ENCODE measurements at places on chromosomes 3 and 15. TPM values are rescaled to one million over a fixed set of nuclear protein-coding genes. Genes with fewer than 3 reads are reported as not detected.

GRCh38 chr15:91289324-91289723, 189.3 kb downstream of the SV2B start:
- H3K4me3 ChIP-seq, result no peak overlapping the region
- H3K27ac ChIP-seq, result no peak overlapping the region
- no peaks in the 10 kb centered on the region for H3K27me3 ChIP-seq
- DNase-seq, result no peak
- no peaks in the 10 kb centered on the region for H3K4me1 ChIP-seq

DNA sequence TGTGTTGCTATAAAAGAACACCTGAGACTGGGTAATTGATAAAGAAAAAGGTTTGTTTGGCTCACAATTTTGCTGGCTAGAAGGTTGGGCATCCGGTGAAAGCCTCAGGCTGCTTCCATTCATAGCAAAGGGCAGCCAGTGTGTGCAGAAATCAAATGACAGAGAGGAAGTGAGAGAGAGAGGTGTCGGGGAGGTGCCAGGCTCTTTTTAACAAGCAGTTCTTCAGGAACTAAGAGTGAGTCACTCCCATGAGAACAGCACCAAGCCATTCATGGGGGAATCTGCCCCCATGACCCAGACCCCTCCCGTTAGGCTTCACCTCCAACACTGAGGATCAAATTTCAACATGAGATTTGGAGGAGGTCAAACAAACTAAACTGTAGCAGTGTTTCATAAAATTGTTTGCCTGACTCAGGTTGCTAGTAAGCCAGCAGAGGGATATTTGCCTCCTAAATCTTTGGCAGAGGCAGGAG, 4.5 kb upstream of the PARP15 start:
- H3K27ac ChIP-seq, result no peak overlapping the region
- no peak for DNase-seq
- no peaks in the 10 kb centered on the region for H3K4me1 ChIP-seq
- H3K4me3 ChIP-seq, result no peak overlapping the region
- no peaks in the 10 kb centered on the region for H3K27me3 ChIP-seq

DNA sequence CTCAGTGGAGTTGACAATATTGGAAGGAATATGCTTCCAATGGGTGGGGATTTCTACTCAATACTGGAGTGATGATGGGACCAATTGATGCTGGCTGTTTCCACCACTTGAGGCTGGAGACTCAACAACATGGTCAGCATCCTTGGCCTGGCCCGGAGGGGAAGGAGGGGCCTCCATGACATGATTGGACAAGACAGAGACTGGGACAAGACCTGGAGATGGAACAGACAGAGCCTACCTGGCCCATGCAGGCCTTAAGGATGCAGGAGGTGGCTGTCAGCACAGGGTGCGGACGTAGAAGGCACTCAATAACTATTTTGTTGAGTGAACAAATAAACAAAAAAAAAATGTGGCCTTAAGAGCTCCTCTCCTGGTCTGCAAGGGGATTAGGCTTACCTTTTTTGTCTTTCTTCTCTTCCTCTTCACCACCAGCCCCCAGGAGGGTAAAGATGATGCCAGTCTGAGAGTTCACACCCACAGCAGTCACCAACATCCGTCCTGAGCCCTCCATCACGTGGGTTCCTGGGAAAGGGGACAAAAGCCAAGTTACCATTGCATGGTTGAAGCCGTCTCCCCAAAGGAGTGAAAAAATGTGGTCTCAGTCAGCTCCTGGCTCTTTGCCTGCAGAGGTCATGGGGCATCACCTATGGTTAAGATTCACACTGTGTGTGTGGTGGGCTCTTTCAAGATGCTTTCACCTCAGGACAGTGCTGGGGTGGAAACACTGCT, 67.1 kb upstream of the SEC13 start:
- no peak overlapping the region for H3K4me3 ChIP-seq
- no peaks in the 10 kb centered on the region for H3K36me3 ChIP-seq
- no peaks in the 10 kb centered on the region for H3K4me1 ChIP-seq
- DNase-seq, result no peak
- no peak overlapping the region for H3K27ac ChIP-seq

GRCh38 chr3:89964347-89964746, 856.9 kb downstream of the EPHA3 start:
- no peaks in the 10 kb centered on the region for H3K36me3 ChIP-seq
- no peak for DNase-seq
- H3K27me3 ChIP-seq, result no peaks in the 10 kb centered on the region
- H3K4me1 ChIP-seq, result no peaks in the 10 kb centered on the region

DNA sequence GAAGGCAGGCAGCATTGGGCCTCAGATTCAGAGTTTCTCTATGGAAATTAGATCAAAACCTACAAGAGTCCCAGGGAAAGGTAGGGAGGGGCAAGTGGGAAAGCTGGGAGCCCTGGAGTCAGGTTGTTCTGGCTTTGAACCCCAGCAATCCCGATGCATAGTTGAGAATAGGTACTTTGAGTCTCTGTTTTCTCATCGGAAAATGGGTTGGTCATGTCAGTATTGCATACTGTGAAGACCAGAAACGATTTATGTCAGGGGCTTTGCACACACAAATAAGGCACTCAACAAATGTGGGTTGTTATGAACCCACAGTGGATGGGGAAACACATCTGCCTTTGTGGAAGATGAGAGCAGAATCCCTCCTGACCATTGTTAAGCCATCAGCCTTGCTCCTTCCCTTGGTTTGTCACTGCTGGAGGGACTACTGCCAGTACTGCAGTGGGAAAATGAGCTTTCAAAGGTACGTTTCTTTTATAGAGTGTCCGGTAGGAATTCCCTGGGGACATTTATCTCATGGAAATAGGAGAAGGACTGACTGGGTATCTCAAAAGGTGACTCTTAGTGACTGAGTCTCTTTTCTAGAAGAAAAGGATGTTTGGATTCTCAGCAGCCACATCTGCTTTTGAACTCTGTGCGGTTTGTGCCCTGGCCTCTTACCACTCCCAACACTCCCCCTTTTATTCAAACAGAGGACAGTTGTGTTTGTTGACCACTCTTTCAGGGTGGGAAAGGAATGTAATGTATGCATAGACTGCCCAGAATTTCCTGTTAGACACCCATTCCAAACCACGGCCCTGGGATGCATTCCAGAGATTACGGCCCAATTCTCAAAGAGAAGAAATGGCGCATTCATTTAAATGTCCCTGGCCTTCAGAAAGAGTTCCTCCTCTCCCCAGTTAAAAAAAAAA, 54.6 kb upstream of the VILL start:
- H3K36me3 ChIP-seq, result no peaks in the 10 kb centered on the region
- H3K27me3 ChIP-seq, result no peaks in the 10 kb centered on the region
- H3K4me1 ChIP-seq, result peaks cover 3% of the 10 kb centered on the region
- H3K4me3 ChIP-seq, result no peak overlapping the region
- H3K27ac ChIP-seq, result peak overlapping the region; percentile 73
- DNase-seq, result peak; percentile 86

DNA sequence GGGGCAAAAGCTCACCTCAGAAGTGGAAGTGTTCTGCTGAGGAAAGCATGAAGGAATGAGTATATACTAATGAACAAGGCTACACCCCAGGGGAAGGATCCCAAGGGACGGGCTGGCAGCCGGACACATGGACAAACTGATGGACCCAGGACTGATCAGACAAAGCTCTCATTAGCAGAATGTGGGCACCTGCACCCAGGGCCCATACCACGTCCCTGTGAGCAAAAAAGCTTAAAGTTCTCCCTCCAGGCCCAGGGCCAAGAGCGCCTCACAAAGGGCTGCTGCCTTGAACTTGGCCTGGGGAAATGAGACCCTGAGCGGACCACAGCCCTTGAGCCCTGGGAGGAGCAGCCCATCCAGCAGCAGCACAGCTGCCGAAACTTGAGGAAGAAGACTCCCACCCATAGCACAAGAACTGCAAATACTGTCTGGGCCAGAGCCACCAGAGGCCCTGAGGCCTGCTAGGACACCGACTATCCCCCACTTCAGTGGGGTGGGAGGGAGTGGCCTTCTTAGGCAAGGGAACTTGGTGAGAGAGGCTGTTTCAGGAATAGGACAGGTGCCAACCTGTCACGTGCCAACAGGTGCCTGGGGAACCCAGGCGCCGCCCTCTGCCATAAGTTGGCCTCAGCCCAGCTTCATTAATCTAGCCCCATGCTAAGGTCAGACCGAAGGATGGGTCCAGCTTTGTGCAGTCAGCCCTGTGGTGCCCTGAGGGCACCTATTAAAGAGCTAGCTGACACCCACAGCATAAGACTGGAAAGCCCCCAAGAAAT, 2.3 kb upstream of the GMPPB start:
- no peaks in the 10 kb centered on the region for H3K36me3 ChIP-seq
- DNase-seq, result no peak
- no peak overlapping the region for H3K27ac ChIP-seq
- H3K4me1 ChIP-seq, result peaks cover 10% of the 10 kb centered on the region

GRCh38 chr15:41970456-41970855, 1.9 kb downstream of the EHD4 start:
- DNase-seq, result no peak
- H3K4me1 ChIP-seq, result peaks cover 11% of the 10 kb centered on the region
- H3K27me3 ChIP-seq, result no peaks in the 10 kb centered on the region

- peak overlapping the region; percentile 82 for H3K27ac ChIP-seq
- peak; percentile 69 for DNase-seq
- H3K27me3 ChIP-seq, result no peaks in the 10 kb centered on the region
Measured at GRCh38 chr3:9947025-9947995, 4.9 kb downstream of the PRRT3 start.

- no peaks in the 10 kb centered on the region for H3K36me3 ChIP-seq
- no peak for DNase-seq
- peak overlapping the region; percentile 2 for H3K27ac ChIP-seq
- no peaks in the 10 kb centered on the region for H3K4me1 ChIP-seq
- no peaks in the 10 kb centered on the region for H3K27me3 ChIP-seq
- H3K4me3 ChIP-seq, result no peak overlapping the region
Measured at GRCh38 chr3:33807191-33807590, 8.8 kb downstream of the PDCD6IP start.

DNA sequence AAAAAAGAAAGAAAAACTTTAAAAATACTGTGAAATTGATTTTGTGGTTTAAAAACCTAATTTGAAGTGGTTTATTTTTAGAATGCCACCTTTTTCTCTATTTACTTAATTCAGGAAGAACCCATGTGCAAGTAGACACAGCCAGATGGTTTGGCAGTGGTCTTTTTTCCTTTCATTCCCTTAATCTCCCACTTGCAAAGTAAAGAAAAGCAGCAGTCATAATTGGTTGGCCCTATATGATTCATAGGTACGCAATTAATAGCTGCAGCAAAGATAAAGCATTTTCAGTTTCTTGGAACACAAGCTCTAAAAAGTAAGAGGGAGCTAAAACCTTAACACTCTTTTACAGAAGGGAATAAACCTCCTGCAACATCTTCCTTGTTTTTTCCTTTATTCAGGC, 115.3 kb downstream of the MECOM start:
- H3K36me3 ChIP-seq, result no peaks in the 10 kb centered on the region
- no peaks in the 10 kb centered on the region for H3K27me3 ChIP-seq
- H3K27ac ChIP-seq, result no peak overlapping the region
- H3K4me3 ChIP-seq, result no peak overlapping the region
- H3K4me1 ChIP-seq, result no peaks in the 10 kb centered on the region

GRCh38 chr15:83362706-83363105, 78.2 kb upstream of the BNC1 start:
- DNase-seq, result no peak
- H3K27me3 ChIP-seq, result peaks cover 13% of the 10 kb centered on the region
- no peak overlapping the region for H3K4me3 ChIP-seq
- no peaks in the 10 kb centered on the region for H3K4me1 ChIP-seq
- H3K27ac ChIP-seq, result no peak overlapping the region

DNA sequence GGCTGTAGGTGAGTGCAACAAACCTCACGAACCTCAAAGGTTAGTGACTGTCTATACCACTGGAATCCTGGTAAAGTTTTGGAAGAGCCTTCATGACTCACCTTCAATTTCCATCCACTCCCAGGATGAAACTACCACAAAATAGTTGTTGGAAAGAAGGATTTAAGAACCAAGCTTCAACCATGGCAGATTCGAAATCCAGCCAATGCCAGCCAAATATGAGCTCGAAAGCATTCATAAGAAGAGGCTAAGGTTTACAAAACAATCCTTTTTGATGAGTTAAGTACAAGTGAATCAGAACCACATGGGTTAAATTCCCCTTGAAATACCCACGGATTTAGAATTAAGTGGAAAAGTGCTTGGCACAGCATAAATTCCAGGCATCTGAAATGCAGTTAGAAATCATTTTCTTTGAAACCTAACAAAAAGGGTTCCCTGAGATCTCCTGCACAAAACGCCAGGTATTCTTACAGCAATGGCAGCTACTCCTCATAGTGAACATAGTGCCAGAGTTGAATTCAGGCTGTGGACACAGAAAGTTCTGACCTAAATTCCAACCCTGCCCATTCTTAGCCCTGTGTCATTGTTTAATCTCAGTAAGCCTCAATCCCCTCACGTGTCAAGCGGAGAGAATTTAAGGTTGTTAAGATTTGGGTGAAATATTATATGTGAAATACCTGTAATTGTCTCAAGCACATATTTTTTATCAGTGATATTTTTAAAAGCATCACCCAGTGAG, 89.2 kb downstream of the FBN1 start:
- H3K36me3 ChIP-seq, result no peaks in the 10 kb centered on the region
- H3K4me1 ChIP-seq, result no peaks in the 10 kb centered on the region
- no peak overlapping the region for H3K4me3 ChIP-seq
- no peaks in the 10 kb centered on the region for H3K27me3 ChIP-seq
- H3K27ac ChIP-seq, result no peak overlapping the region

DNA sequence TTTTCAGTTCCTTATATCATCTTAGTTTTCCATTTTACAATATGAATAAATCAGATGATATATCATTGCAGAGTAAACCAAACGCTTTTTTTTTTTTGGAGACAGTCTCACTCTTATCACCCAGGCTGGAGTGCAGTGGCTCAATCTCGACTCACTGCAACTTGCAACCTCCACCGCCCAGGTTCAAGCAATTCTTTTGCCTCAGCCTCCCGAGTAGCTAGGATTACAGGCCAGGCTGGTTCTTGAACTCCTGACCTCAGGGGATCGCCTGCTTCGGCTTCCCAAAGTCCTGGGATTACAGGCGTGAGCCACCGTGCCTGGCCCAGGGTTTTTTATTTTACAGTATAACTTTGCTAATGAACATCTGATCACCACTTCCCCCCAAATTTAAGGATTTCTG, 5.9 kb upstream of the EBLN2 start:
- no peaks in the 10 kb centered on the region for H3K27me3 ChIP-seq
- peaks cover 4% of the 10 kb centered on the region for H3K4me1 ChIP-seq
- DNase-seq, result no peak
- no peaks in the 10 kb centered on the region for H3K36me3 ChIP-seq

GRCh38 chr3:72052841-72053409, 268.0 kb upstream of the PROK2 start:
- no peaks in the 10 kb centered on the region for H3K27me3 ChIP-seq
- no peaks in the 10 kb centered on the region for H3K36me3 ChIP-seq
- H3K4me3 ChIP-seq, result no peak overlapping the region
- no peak overlapping the region for H3K27ac ChIP-seq
- no peak for DNase-seq

RTP3 gene
- not detected for total RNA-seq

SUMF1 gene
- total RNA-seq, result 84.2 TPM

PRTG gene
- total RNA-seq, result 5.2 TPM

SPATA16 gene
- not detected for total RNA-seq

ALCAM gene
- 20.3 TPM for total RNA-seq

TRPM1 gene
- not detected for total RNA-seq

SLC9C1 gene
- total RNA-seq, result 0.15 TPM

KLF15 gene
- total RNA-seq, result 36.3 TPM

U2SURP gene
- total RNA-seq, result 96.4 TPM

SMCO1 gene
- total RNA-seq, result not detected

NEK10 gene
- 48.4 TPM for total RNA-seq
